Choroid plexus epithelial cell (primary cell): ENCODE measurements at places on chromosomes 3 and 15.

- no peak for DNase-seq
Measured at GRCh38 chr3:14852717-14853116, 34.0 kb downstream of the FGD5 start.

DNA sequence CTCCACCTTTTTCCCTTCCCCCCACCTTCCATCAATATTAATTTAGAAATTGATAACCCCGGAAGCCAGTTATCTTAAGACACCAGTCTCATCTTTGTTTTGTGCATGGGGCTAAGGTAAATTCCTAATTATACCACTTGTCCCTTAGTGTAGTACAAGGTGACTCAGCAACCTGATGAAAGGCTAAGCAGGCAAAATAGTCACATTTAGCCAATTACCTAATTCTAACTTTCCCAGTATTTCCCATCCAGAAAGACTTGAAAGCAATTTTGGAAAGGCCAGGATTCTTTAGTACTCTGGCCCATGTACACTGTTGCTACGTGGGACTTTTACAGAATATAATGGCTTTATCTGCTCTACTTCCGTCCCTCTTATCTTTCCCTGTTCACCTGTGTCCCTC is 72.6 kb downstream of the SETD5 start:
- DNase-seq: no peak

- DNase-seq: no peak
Measured at GRCh38 chr15:56261854-56262509, 18.3 kb upstream of the RFX7 start.

DNA sequence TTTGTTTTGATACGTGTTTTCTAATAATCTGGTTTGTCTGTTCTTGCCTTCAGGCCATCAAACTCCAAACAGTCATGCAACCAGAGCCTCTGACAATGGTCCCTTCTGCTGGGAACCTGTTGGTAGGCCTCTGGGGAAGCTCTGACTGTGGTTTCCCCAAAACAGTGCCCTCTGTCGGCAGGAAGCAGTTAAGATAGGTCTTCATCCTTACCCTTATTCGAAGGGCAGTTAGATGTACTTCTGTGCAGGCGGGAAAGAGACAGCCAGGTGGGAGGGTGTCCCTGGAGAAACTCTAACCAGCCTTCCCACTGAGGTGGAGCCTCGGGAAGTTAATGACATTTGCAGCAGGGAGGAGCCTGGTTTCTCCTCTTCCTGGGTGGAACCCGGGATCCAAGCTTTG is 81.6 kb upstream of the CHMP2B start:
- DNase-seq: peak; percentile 50

DNA sequence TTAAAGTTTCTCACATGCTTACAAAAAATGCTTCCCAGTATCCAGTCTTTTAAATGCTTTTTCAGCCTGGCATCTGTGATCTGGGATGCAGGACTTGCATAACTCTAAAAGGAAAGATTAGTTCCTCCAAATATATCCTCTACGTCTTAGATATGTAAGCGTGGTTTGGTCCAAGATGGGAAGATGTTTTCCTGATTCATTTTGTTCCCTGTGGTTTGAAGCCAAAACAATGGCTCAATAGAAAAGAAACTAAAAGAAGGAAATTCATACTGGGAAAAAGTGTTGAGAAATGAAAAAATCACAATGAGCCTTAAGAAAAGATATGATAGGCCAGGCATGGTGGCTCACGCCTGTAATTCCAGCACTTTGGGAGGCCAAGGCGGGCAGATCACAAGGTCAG is 1002.8 kb downstream of the NAALADL2 start:
- no peak for DNase-seq

GRCh38 chr15:25684521-25685431 is 178.4 kb downstream of the ATP10A start:
- peak; percentile 42 for DNase-seq

DNA sequence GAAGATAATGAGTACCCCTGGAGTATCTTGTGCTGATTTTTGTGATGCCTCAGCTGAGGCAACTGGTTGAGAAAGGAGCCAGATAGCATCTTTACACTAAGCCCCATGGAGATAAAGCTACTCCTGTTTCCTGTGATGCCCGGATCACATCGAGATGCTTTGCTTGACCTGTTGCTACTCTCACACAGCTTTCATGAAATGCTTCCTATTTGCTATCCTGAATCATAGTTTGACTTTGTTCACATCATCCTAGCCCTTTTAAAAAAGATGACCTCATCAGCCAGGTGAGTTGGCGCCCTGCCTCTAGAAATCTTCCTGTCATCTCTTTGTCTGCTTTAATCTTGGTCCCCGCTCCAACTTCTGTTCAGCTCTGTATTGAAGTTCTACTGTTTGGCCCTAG is 409.6 kb upstream of the TBL1XR1 start:
- no peak for DNase-seq
